GM23338 (cell line): ENCODE measurements at places on chromosomes 4 and X. TPM values are rescaled to one million over a fixed set of nuclear protein-coding genes. Genes with fewer than 3 reads are reported as not detected.

DNA sequence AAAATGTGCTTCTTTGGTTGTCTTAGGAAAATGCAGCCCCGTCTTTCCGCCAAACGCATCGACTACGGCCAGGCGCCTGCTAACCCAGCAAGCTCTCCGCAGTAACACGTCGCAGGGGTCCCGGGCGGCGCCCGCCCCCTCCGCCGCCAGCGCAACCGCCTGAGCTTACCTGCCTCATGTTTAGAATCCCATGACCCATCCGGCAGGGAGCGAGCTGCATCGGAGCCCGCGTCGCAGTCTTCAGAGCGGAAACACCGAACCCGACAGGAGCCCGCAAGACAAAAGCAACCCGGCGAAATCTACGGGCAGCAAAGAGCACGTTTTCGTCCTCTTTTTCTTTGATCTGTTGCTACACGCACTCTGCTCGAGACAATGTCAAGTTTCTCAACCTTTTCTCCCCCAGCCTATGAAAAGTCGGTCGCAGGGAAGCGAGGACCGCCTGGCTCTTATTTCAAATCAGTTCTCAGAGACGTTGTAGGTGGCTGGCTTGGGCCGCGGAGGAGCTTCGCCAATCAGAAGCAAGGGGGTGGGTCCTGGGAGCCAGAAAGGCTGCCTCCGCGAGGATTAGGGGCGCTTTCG is at the start of gene MID1:
MID1 (minus strand) TSS at position 465 of the 579 bp plus-strand sequence. CDS start 53,038 bp downstream, outside the sequence.
- DNase-seq = peak; percentile 84
- peaks cover 15% of the 10 kb centered on the region for H3K4me1 ChIP-seq
- H3K27ac ChIP-seq = peak within 1 kb of the TSS; percentile 89
- H3K4me3 ChIP-seq = peak within 1 kb of the TSS; percentile 78
- H3K36me3 ChIP-seq = no peaks in the 10 kb centered on the region

ADGRG4 gene
- not detected in 2 replicates for total RNA-seq

DNA sequence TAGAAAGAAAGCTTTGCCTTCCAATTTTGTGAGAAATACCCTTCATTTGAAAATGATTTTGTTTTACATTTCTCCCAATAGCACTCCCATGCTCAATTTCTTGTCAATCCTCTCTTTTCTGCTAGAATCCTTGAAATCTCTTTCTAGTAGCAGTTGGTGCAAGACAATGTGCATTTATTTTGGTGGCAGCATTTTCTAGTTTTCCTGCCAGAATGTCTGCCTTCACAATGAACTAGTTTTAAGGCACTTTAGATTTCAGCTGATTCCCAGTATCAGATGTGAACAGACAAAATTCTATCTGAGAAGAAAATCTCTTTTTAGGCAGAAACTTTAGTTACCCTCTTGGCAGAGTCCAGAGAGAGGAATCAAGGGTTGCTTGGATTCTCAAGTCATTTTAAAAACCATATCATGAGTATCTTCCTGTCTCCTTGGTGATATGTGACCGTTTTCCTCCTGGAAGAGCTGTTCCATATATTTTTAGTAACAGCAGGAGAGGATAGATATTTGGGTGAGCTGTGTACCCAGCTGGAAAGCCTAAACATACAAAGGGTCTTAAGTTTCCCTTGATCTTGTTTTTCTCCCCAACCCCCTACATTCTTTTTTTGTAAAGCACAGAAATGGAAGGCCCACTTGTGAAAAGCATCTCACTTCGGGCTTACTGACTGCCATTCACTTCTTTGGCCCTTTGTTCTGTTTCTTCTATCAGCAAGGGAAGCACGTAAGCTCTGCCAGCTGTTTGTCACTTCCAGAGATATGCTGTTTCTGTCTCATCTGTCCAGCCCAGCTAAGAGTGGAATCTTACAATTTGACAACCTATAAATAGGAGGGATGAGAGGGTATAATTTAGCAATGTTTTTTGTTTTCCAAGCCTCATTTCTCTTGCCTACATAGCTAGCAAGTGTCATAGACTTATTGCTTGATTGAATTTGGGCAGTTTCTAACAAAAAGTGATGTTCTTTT is 38.7 kb downstream of the TSPAN7 start:
- no peaks in the 10 kb centered on the region for H3K36me3 ChIP-seq
- H3K27ac ChIP-seq = no peak overlapping the region
- no peak overlapping the region for H3K4me3 ChIP-seq
- no peak for DNase-seq
- no peaks in the 10 kb centered on the region for H3K4me1 ChIP-seq
- no peaks in the 10 kb centered on the region for H3K27me3 ChIP-seq

KIAA1210 gene
- not detected in 2 replicates for total RNA-seq

DNA sequence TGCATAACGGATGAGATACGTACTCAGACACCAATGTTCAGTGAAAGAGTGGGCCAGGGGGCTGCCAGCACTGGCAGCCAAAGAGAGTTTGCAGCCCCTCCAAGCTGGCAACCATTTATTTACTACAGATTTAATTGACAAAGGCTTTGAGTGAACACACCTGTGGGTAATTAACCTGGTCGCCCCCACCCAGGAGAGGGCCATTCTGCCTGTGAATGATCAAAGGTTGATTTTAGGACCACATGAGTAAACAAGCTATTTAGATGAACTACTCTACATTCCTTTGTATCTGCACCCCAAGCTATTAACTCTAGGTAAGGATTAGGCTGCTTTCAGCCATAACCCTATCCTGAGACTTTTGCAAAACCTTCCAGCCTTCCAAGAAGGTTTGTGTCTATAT is 55.0 kb downstream of the RBM46 start:
- H3K27me3 ChIP-seq = no peaks in the 10 kb centered on the region
- H3K27ac ChIP-seq = peak overlapping the region; percentile 73
- no peak for DNase-seq
- no peaks in the 10 kb centered on the region; the same call in 1 of the 2 replicates for H3K36me3 ChIP-seq
